Naive thymus-derived CD8-positive, alpha-beta T cell (primary cell): ENCODE measurements at places on chromosomes 6 and 20. TPM values are rescaled to one million over a fixed set of nuclear protein-coding genes. Genes with fewer than 3 reads are reported as not detected.
A peak's percentile ranks its signal among the peaks of the same experiment; 100 is the strongest.

- no peaks in the 10 kb centered on the region for H3K27me3 ChIP-seq
- H3K27ac ChIP-seq = no peak overlapping the region
- peaks cover 85% of the 10 kb centered on the region for H3K36me3 ChIP-seq
- no peak overlapping the region for H3K4me3 ChIP-seq
Observed at GRCh38 chr20:49859011-49859410, 46.4 kb downstream of the SLC9A8 start.

DNA sequence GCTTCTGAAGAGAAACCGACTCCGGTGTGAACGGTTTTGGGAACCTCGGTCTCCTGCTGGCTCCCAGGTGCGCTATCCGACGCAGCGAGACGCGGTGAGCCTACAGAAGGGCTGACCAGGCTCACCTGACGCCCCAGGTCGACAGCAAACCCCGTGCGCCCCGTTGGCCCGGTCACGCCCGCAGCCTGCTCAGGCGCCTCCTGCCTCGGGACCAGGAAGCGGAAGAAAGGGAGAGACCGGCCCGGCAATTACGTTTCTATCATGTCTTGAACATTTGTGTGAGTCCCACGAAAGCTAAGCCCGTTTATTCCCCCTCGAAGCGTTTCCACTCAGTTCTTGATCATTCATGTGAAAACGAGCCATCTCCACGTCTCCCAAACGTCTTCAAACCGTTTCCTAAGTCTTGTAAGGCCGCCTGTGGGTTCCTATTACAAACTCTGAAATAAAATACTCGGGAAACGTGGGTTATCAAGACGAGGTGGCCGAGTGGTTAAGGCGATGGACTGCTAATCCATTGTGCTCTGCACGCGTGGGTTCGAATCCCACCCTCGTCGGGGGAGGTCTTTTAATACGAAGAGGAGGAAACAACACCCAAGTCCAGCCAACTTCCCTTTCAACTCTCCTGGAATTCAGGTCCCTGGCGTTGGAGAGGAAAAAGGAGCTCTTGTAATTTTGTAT lies 150.5 kb upstream of the PRSS16 start:
- peak; percentile 8 for DNase-seq
- H3K36me3 ChIP-seq = peaks cover 2% of the 10 kb centered on the region
- H3K27ac ChIP-seq = no peak overlapping the region
- peaks cover 70% of the 10 kb centered on the region for H3K27me3 ChIP-seq
- peaks cover 16% of the 10 kb centered on the region for H3K4me1 ChIP-seq

- no peak overlapping the region for H3K4me3 ChIP-seq
- no peaks in the 10 kb centered on the region for H3K36me3 ChIP-seq
- no peaks in the 10 kb centered on the region for H3K4me1 ChIP-seq
- DNase-seq = no peak
- peaks cover 6% of the 10 kb centered on the region for H3K27me3 ChIP-seq
Observed at GRCh38 chr6:85185977-85186376, 263.9 kb upstream of the NT5E start.

- no peaks in the 10 kb centered on the region for H3K27me3 ChIP-seq
- peaks cover 25% of the 10 kb centered on the region for H3K36me3 ChIP-seq
- no peak overlapping the region for H3K27ac ChIP-seq
- no peaks in the 10 kb centered on the region for H3K4me1 ChIP-seq
- no peak for DNase-seq
Observed at GRCh38 chr6:121143476-121143875, 190.8 kb downstream of the TBC1D32 start.

DNA sequence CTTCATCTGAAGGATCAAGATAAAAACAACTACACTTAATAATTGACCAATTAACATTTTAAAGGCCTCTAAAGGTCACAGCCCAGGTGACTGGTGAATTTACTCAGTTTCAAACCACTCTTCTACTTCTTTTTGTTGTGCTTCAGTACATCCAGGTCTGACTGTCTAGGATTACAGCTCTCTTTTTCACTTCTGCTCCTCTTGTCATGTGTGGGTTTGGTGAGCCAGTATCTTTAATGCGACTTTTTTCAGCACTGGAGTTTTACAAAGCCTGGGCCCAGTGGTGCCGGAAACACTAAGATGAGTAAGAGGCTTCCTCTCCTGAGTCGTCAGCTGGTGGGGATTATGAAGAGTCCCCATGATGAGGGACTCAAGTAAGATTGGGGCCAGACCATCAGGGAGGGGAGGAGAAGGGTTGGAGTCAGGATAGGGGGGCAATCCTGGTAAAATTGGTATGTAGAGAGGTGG lies 27.0 kb downstream of the HECA start:
- peak overlapping the region; percentile 83 for H3K4me3 ChIP-seq
- H3K27me3 ChIP-seq = no peaks in the 10 kb centered on the region
- DNase-seq = peak; percentile 60
- no peaks in the 10 kb centered on the region for H3K36me3 ChIP-seq

GRCh38 chr6:44662461-44663121 lies 275.1 kb downstream of the CDC5L start:
- no peaks in the 10 kb centered on the region for H3K4me1 ChIP-seq
- no peak for DNase-seq
- H3K36me3 ChIP-seq = no peaks in the 10 kb centered on the region
- H3K27me3 ChIP-seq = no peaks in the 10 kb centered on the region
- H3K27ac ChIP-seq = no peak overlapping the region
- H3K4me3 ChIP-seq = no peak overlapping the region

GRCh38 chr20:48912065-48912464 lies 9.4 kb upstream of the ARFGEF2 start:
- H3K4me1 ChIP-seq = no peaks in the 10 kb centered on the region
- no peak overlapping the region for H3K4me3 ChIP-seq
- no peak overlapping the region for H3K27ac ChIP-seq

- peaks cover 4% of the 10 kb centered on the region for H3K27me3 ChIP-seq
- peaks cover 2% of the 10 kb centered on the region for H3K4me1 ChIP-seq
- no peak overlapping the region for H3K4me3 ChIP-seq
Observed at GRCh38 chr6:46315589-46315988, 144.8 kb upstream of the ENPP5 start.

GRCh38 chr20:10218536-10219451 lies at the start of gene SNAP25:
Gene SNAP25, plus strand, starts transcription at chr20:10218830. Its CDS starts 56,662 bp downstream, at chr20:10275492.
- H3K27ac ChIP-seq = no peak within 1 kb of the TSS
- peaks cover 11% of the 10 kb centered on the region for H3K36me3 ChIP-seq
- peaks cover 17% of the 10 kb centered on the region for H3K4me1 ChIP-seq

DNA sequence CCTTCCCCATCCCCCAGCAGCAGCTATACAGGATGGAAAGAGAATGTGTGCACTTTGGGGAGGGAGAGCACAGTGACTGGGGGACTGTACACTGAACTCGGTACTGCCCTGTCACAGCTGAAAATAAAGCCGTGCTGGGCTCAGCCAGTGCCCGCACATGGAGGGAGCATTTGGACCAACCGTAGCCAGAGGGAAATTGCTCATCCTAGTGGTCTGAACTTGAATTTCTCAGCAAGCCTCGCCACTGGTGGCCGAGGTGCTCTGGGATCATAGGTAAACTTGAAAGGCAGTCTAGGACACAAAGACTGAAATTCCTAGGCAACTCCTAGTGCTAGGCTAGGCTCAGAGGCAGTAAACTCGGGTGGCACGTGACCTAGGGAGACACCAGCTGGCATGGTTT lies 61.0 kb downstream of the DZANK1 start:
- H3K4me3 ChIP-seq = no peak overlapping the region
- no peaks in the 10 kb centered on the region for H3K27me3 ChIP-seq
- peaks cover 15% of the 10 kb centered on the region for H3K36me3 ChIP-seq
- H3K27ac ChIP-seq = no peak overlapping the region

DNA sequence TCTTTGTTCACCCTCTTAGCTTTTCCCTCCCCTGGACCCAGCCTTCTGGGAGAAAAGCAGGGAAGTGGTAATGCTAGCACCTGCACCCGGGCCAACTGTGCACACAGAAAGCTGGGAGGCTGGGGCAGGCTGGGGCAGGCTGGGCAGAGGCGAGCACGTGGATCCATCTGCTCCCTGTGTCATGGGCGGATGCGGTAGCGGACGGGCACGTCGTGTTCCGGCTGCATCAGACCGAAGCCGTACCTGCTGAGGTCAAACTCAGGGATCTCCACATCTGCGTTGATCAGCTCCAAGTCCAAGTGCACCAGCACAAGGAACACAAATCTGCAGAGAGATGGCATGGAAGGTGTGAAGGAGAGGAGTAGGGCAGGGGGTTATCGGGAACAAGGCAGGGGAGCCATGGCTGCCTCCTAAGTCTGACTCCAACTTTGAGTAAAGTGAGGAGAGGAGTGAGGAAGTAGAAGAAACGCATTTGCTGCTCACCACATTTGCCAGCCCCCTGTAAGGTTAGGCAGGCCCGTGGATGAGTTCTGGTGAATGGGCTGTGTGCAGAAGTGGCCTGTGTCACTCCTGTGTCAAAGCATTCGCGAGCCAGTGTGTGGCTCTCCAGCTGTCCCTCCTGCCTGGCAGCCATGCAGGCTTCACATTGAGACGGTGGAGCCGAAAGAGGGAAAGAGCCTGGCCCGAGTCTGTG lies 25.4 kb upstream of the KCNB1 start:
- H3K27me3 ChIP-seq = peaks cover 49% of the 10 kb centered on the region
- no peaks in the 10 kb centered on the region for H3K4me1 ChIP-seq
- no peak for DNase-seq
- H3K36me3 ChIP-seq = no peaks in the 10 kb centered on the region
- no peak overlapping the region for H3K4me3 ChIP-seq

GRCh38 chr20:23419995-23420901 lies 1.0 kb downstream of the NAPB start:
- peak; percentile 67 for DNase-seq
- H3K4me3 ChIP-seq = peak overlapping the region; percentile 90
- H3K27ac ChIP-seq = peak overlapping the region; percentile 86
- H3K4me1 ChIP-seq = peaks cover 38% of the 10 kb centered on the region
- H3K36me3 ChIP-seq = no peaks in the 10 kb centered on the region
- peaks cover 10% of the 10 kb centered on the region for H3K27me3 ChIP-seq

GRCh38 chr20:2610941-2611720 lies 41.3 kb upstream of the NOP56 start:
- H3K36me3 ChIP-seq = peaks cover 16% of the 10 kb centered on the region
- no peak overlapping the region for H3K4me3 ChIP-seq
- H3K4me1 ChIP-seq = no peaks in the 10 kb centered on the region

DNA sequence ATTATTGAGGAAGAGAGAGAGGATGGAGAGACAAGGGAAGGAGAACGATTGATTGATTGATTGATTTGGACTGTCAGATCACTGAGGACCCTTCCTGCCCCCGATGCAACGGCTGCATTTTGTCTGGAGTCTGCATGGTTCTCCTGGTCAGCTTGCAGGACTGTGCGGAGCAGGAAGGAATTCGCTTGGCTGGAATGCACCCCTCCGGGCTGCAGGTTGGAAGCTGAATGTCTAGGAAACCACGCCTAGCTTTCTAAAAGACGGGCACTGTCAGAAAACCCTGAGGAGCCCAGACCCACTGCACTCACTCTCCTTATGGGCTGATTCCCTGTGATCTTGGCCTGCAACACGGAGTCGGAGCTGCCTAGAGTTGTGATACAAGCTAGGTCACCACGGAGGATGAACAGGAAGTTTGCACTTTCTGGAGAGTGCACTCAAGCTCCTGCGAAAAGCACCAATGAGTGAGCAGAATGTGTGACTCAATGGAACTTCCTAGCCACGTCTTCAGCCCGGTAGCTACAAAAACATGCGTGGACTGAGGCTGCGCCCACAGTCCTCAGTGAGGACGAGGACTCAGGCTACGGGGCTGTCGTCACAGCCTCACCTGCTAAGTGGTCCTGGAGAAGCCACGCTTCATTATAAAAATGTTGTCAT lies 14.4 kb downstream of the DACT2 start:
- no peak overlapping the region for H3K27ac ChIP-seq
- no peaks in the 10 kb centered on the region for H3K36me3 ChIP-seq
- no peak for DNase-seq
- no peaks in the 10 kb centered on the region for H3K27me3 ChIP-seq

GRCh38 chr20:16740365-16741072 lies 7.6 kb upstream of the OTOR start:
- no peak overlapping the region for H3K27ac ChIP-seq
- DNase-seq = no peak
- H3K27me3 ChIP-seq = no peaks in the 10 kb centered on the region

- H3K27me3 ChIP-seq = no peaks in the 10 kb centered on the region
- no peak for DNase-seq
- no peak overlapping the region for H3K4me3 ChIP-seq
Observed at GRCh38 chr6:4272996-4273395, 137.6 kb upstream of the ECI2 start.

- no peaks in the 10 kb centered on the region for H3K36me3 ChIP-seq
- H3K27me3 ChIP-seq = no peaks in the 10 kb centered on the region
- no peak overlapping the region for H3K27ac ChIP-seq
- H3K4me3 ChIP-seq = no peak overlapping the region
Observed at GRCh38 chr6:22899426-22899825, 330.1 kb downstream of the HDGFL1 start.

DNA sequence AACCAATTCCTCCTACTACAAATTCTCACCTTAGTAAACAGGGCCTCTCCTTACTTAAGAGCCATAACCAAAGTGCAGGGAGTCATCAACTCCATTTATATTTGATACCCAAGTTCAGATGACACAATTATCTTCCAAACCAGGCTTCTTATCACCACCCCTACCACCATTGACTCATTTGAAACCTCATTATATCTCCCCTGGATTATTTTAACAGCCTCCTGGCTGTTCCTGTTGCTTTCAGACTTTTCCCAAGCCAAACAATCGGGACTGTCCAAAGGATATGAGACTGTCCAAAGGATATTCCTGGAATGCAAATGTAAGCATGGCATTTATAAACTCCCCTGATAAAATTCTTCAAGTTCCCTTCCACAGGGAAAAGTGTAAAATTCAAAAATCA lies 394.3 kb downstream of the MAFB start:
- H3K27ac ChIP-seq = no peak overlapping the region
- no peaks in the 10 kb centered on the region for H3K4me1 ChIP-seq
- H3K27me3 ChIP-seq = peaks cover 13% of the 10 kb centered on the region
- H3K4me3 ChIP-seq = no peak overlapping the region
- no peak for DNase-seq

DNA sequence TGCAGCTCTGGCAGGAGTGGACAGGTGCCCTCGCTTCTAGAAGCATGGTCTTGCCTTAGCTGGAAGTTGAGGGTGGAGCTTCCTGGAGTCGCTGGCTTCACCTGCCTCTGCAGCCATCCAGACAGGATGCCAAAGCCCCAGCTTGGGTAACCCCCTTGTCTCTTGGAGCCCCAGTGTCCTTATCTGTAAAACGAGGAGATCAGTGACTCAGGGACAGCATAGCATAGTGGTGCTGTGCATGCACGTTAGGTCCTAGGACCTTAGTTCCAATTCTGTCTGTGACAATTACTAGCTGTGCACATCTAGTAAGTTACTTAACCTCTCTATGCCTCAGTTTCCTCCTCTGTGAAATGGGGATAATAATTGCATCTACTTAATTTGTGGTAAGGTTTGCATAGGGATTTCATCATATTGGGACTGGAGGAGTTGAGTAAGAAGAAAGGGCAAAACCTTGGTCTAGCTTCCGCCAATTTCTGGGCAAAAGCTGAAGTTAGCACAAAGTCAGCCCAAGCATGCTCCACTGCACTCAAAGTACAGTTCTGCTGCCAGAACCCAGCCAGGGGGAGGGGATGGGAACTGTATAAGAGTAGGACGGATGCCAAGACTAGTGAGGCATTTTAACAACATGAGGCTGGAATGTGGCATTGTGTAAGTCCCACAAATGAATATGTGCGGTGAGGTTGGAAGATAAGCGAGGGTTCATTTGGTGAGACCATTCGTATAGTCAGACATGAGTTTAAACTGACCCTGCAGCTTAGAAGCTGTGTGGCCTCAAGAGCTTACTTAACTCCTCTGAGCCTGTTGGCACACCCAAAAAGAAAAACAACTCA lies 24.5 kb downstream of the TOX2 start:
- DNase-seq = no peak
- no peak overlapping the region for H3K4me3 ChIP-seq
- peaks cover 42% of the 10 kb centered on the region for H3K27me3 ChIP-seq
- no peak overlapping the region for H3K27ac ChIP-seq
- peaks cover 21% of the 10 kb centered on the region for H3K4me1 ChIP-seq

SYCP2 gene
- polyA plus RNA-seq = 1.6 TPM

RGS17 gene
- not detected for polyA plus RNA-seq

TGM2 gene
- polyA plus RNA-seq = not detected

SERINC3 gene
- polyA plus RNA-seq = 163 TPM

TRPC4AP gene
- polyA plus RNA-seq = 54.7 TPM

MEP1A gene
- polyA plus RNA-seq = not detected

TTPAL gene
- polyA plus RNA-seq = 10.5 TPM

C2 gene
- not detected for polyA plus RNA-seq

OPN5 gene
- not detected for polyA plus RNA-seq

ADGRB3 gene
- not detected for polyA plus RNA-seq
